ENCODE measurements at places on chromosomes 4 and X.

DNA sequence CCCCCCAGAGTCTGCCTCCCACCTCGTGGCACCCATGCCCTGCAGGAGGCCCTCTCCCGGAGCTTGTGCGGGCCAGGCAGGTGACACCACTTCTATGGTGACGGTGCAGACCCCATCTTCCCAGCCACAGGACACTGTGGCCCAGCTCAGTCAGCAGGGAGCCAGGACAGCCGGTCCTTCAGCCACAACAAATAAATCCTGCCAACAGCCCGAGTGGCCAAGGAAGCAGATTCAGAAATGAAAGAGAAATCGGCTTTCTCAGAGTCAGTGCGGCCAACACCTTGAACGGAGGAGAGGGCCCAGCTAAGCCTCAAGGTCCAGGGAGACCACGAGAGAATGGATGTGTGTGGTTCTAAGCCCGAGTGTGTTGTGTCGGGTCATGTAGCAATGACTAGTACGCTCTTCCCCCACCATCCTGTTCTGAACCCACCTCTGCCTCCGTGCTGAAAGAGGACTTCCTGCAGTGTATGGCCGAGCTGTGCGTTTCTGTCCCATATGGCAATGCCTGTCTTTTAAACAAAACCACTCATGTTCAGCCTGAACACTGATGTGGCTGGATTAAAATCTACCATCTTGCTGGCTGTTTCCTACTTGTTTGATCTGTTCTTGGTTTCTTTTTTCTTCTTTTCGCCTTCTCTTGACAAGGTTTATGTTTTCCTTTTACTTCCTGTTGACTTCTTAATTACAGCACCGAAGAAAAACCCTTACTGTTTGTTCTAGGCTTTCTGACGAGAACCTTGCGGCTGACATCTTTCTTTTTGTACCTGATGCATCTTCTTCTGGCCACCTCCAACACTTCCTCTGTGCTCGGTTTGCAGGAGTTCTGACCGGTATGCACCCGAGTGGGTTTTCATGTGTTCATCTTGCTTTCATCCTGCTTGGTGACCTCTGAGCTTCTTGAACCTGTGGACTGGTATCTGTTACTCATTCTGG is 53.1 kb downstream of the GAK start:
- no peak for DNase-seq

DNA sequence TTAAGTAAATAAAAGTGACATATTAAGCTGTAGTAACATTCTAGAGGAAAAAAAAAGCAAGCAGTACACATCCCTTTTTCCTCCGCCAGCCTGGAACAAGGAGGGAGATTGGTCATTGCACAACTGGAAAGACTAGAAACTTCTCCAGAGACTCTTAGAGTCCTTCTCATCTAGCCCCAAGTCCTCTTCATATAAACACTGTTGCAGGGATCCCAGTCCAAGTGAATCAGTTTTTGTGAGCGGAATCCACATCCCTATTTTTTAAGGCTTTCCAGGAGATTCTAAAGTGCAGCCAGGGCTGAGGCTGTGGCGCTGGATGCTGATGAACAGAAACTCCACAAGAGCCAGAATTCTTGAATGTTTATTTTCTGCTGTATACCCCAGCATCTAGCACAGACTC is 23.8 kb downstream of the REELD1 start:
- no peak for DNase-seq

DNA sequence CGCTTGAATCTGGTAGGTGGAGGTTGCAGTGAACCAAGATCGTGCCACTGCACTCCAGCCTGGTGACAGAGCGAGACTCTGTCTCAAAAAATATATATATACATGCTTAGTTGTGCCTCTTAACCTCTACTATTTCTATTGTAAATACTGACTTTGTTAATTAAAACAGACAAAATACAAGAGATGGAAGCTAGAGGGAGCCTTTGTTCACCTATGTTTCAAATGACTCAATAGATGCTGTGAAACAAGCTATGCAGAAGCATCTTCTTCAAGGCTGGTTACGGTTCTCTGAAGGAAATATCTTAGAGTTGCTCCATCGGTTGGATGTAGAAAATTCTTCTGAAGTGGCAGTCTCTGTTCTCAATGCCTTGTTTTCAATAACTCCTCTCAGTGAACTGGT is 6.2 kb downstream of the NCAPG start:
- peak; percentile 33 for DNase-seq

- DNase-seq, result no peak
These were observed 82.9 kb upstream of the EXOC1L start for GRCh38 chr4:55736605-55737183.

DNA sequence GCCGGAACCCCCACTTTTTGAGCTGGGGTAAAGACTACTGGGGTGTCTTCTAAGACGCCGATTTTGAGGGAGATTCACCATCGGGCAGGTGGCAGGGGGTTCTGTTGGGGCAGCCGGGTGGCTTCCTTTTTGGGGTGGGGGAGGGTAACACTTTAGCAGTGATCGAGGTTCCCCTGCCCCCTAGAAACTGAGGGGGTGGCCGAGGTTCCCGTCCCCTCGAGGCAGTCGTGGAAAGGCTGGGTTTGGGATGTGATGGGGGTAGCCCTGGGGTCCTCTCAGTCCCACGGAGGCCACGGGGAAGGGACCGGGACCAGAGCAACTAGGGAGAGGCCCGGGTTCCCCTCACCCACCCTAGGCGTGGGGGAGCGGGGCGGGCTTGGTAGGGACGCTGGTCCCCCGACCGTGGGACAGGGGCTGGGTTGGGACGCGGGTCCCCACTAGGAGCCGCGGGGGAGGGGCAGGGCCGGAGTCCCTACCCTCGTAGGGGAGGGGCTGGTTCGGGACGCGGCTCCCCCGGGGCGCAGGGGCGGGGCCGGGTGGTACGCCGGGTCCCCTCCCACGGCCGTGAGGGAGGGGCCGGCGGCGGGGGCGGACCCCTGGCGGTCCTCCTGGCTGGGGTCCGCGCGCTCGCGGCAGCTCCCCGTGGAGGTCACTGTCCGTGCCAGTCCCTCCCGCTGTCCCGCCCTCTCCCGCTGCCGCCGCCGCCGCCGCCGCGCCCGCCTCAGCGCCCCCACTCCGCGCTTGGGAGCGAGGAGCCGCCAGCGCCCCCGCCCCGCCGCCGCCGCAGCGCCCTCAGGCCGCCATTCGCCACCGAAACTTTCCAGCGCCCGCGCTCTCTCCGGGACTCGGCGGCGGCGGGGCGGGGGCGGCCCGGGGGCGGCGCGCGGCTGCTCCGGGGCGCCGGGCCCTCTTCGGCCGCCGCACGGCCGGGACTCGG is at the start of gene TBL1X:
Gene TBL1X (plus strand): TSS at position 624 of the 937 bp plus-strand sequence. CDS start 188,529 bp downstream, outside the sequence.
- peak; percentile 81 for DNase-seq

DNA sequence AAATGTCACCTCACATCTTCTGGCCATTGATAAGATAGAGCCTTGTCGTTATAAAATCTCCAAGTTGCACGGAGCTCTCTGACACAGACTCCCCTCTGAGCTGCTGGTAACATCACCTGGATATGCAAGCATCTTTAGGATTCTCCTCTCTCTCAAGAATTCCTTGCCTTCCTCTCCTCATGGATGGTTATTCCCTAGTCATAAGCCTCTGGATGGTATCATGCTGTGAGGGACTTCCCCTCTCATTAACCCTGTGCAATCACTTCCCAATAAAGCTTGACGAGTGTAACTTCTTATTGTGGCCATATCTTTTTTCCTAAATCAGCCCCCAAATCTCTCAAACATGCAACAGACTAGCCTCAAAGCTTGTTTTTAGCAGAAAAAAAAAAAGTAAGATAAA is 1057.0 kb upstream of the SLIT2 start:
- DNase-seq, result no peak

DNA sequence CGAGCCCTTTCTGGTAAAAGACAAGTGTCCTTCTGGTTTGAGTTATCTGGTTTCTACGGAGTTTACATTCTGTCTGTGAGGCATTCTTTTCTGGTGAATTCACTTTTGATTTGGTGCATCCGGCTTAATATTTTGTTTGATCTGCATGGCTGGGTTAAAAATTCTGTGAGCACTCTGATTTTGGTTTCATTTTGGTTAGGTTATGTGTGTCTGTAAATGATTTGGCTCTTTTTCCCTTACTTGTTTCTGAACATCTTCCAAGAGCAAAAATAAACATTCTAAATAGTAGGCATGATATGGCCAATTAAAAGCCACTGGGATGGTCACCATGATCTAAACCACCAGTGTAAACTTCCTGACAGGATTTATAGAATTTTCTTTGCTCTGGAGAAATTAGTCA is 85.7 kb upstream of the PTPN13 start:
- no peak for DNase-seq

DNA sequence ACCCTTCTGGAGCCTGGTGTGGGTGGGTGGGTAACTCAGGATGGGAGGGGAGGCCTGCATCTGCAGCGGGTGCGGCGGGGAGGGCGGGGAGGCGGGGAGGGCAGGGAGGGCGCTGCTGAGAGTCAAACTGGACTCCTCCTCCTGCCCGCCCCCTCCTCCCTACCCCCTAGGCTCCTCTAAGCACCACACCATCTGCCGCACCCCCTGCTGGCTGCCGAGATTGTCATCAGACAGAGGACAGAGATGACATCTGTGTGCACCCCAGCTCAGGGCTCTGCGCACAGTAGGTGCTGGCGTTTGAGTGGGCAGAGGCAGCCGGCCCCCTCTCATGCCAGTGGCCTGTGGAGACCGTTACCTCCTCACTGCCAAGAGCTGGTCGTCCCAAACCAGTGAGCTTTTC is 10.6 kb upstream of the HMX1 start:
- no peak for DNase-seq

- peak; percentile 27 for DNase-seq
These were observed 103.7 kb downstream of the SORCS2 start for GRCh38 chr4:7295911-7296660.

DNA sequence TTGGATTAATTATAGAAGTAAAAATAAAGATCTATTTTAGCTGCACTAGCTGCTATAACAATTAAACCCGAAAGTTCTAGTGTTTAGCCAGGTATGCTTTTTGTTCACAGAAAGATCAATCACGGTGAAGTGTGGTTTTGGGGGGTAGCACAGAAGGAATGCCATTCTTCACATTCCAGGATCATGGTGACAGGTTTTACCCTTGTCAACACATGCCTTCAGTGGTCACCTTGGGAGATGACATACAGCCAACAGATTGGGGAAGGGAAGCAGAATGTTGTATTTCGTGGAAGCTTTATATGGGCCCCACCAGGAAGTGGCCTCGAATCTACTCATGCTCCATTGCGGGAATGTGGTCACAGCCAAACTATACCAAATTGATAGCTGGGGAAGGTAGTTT is 753.6 kb downstream of the RAPGEF2 start:
- DNase-seq, result peak; percentile 3

GRCh38 chr4:71009890-71010588 is 16.6 kb downstream of the DCK start:
- peak; percentile 69 for DNase-seq

DNA sequence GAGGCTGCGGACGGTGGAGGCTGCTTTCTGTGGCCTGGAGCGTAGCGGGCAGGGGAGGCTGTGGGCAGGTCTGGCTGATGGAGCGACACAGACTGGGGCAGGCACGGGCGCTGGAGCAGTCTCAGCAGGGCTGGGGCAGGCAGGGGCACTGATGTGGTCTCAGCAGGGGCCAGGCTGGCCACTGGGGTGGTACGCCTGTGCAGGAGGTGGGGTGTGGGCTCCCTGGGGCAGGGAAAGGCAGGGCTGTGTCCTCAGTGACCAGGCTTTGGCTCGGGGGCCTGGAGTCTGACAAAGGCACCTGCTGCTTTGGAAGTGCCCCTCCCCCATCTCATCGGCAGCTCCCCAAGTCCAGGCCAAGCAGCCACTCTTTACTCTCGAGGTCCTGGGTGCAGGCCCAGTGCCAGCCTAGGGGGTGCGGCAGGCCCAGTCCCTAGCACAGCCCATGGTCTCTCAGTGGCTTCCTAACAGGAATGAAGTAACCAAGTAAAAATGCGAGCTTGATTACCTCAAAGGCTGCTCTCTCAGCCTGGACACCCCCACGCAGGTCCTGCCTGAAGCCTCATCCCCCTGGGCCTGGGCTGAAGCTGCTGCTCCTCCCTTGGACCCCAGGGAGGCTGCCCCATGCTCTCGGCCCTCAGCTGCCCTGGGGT is 55.5 kb downstream of the ADRA2C start:
- peak; percentile 38 for DNase-seq

- no peak for DNase-seq
These were observed 11.2 kb downstream of the IDS start for GRCh38 chrX:149493567-149494562.

GRCh38 chrX:109533631-109534030 is 3.0 kb upstream of the NXT2 start:
- no peak for DNase-seq

DNA sequence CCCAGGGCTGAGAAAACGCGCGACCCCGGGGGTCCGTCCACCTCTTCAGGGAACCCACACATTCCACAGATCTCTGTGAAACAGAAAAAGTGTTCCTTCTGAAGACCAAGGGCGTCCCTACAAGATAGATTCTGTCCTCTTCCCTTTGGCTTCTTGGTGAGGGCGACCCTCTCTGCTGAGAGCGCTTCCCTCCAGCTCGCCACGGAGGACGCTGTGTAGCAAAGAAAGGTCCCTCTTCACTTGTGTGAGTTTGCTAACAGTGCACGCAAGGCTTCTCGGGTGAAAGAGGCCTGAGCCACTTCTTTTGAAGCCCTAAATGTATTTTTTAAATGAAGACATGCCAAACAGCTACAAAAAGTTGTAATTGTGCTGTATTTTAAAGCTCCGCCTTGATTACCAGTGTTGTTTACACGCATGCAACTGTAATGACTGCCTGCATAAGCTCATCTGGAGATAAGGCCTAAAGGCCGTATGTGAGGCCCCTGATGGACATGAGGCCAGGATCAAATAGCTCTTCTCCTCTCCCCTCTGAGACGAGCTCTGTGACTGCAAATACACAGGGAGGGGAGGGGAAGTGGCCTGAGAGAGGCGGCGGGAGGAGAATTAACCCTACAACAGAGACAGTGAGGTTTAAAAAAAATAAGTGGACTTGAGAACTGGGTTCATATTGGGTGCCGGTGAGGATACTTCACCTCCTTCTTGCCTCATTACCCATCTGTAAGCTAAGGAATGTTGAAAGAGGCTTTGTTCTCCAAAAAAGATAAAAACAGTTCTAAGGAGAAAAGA is 95.5 kb downstream of the SOWAHB start:
- peak; percentile 45 for DNase-seq

DNA sequence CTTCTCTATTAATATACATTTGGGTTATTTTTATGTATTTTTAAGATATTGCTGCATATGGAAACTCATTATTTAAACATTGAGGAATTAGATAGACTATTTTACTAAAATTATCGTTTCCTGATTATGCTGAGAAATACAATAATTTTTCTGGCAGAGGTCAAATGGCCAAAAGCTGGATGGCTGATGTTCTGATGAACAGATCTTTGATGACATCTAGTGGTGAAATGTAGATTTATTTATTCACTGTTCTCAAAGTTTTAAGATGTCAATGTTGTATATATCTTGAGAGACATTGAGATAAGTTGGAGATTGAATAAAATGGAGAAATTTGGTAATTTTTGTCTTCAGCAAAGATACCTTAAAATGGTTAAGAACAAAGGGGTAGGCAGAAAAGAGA is 96.2 kb downstream of the UGT8 start:
- DNase-seq, result no peak

DNA sequence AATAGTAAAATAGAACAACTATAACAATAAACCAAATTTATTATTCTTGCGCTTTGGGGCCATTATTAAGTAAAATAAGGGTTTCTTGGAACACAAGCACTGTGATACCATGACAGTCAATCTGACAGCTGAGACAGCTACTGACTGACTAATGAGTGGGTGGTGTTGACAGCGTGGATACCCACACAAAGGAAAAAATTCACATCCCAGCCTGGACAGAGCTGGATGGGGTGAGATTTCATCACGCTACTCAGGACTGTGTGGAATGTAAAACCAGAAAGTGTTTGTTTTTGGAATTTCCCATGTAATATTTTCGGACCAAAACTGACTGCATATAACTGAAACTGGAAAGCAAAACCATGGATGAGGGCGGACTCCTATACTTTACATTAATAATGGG is 48.8 kb downstream of the IGFBP7 start:
- DNase-seq, result no peak

GRCh38 chr4:78481180-78481579 is 70.4 kb upstream of the ANXA3 start:
- DNase-seq, result no peak
